Head of caudate nucleus (tissue), 42 donors: ENCODE measurements at places on chromosomes 11 and 22.
A peak's percentile ranks its signal among the peaks of the same experiment; 100 is the strongest.

GRCh38 chr22:29872144-29872893 lies 10.7 kb upstream of the MTMR3 start:
- no peak for DNase-seq

GRCh38 chr22:31753005-31753633 lies 700 bp upstream of the DEPDC5 start:
- peak; percentile 28 for DNase-seq

DNA sequence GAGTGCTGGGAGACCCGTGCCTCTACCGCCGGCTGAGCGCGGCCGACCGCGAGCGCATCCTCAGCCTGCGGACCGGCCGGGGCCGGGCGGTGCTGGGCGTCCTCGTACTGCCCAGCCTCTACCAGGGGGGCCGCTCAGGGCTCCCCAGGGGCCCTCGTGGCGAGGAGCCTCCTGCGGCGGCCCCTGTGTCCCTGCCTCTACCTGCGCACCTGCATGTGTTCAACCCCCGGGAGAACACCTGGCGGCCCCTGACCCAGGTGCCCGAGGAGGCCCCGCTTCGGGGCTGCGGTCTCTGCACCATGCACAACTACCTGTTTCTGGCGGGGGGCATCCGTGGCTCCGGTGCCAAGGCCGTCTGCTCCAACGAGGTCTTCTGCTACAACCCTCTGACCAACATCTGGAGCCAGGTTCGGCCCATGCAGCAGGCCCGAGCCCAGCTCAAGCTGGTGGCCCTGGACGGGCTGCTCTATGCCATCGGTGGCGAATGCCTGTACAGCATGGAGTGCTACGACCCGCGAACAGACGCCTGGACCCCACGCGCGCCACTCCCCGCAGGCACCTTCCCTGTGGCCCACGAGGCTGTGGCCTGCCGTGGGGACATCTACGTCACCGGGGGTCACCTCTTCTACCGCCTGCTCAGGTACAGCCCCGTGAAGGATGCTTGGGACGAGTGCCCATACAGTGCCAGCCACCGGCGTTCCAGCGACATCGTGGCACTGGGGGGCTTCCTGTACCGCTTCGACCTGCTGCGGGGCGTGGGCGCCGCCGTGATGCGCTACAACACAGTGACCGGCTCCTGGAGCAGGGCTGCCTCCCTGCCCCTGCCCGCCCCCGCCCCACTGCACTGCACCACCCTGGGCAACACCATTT lies 3.5 kb downstream of the KLHDC7B start:
- DNase-seq, result no peak

- no peak for DNase-seq
Observed at GRCh38 chr11:69368119-69368880, 74.3 kb downstream of the MYEOV start.
